ENCODE measurements at places on chromosomes 2 and 18.

DNA sequence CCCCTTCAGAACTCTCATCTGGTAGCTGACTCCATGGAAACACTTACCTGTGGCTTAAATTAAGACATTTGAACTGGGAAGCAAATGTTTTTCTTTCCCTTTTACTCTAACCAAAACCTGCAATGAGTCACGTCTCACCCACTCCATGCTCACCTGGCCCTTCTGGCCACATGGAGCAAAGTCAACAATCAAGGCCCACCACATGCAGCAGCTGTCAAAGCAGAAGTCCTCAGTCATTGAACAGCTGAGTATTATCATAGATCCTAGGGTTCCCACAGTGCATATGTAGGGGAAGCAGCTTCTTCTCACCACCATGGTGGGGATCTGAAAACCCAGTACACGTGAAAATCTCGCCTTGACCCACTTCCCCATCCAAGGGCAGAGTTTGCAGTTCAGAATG, 12.3 kb upstream of the MEP1B start:
- DNase-seq: no peak

- no peak for DNase-seq
These were observed 105.9 kb downstream of the RBMS1 start for GRCh38 chr2:160387558-160388262.

DNA sequence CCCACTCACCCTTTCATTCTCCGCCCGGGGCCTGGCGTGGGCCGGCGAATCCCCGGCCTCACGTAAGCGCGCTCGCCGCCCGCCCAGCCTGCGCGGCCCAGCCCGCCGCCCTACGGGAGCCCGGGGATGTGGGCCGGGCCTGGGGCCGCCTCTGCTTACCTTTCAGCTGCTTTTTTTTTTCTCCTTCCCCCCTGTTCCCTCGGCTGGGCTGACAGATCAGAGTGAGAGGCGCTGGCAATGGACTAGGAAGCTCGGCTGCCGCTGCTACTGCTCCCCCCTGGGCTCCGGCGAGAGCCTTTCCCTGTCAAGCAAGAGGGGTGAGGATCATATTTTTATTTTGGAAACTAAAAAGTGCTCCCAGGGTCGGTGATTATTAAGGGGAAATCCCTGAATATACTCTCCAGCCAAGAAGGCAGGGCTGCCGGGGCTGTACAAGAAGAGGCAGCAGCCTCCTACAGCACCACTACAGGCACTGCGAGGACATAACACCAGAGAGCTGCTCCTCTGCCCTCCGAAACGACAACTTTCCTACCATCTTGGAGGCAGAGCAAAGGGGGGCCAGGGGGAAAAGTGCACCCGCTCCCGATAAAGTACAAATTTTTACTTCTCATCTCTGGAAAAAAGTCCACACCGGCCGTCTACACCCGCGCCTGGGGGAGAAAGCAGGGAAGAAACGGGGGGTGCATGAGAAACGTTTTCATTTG, at the start of gene INO80D:
INO80D (minus strand) TSS at position 433 of the 704 bp plus-strand sequence. CDS start 23,158 bp downstream, outside the sequence.
- DNase-seq: peak; percentile 73

- no peak for DNase-seq
These were observed 281.5 kb upstream of the EPAS1 start for GRCh38 chr2:46015671-46016070.

DNA sequence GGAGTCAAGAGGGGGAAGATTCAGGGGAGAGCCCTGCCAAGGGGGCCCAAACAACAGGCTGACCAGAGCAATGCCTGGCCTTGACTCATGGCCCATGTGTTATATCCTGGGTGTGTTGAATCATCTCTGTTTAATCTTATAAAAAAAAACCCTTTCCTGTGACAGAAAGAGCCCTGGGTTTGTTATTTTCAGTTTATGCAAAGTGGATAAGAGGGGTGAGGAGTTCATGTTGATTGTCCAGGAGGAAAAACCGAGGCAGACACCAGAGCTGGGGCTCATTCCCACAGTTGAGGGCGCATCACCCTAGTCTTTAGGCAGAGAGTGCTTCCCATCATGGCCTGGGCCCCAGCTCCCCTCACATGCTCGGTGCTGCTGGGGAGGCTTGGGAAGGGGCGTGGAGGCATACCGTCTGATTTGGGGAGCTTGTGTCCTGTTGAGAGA, 30.9 kb upstream of the IL37 start:
- no peak for DNase-seq

GRCh38 chr2:176449852-176450251, 180.6 kb downstream of the MTX2 start:
- DNase-seq: no peak

DNA sequence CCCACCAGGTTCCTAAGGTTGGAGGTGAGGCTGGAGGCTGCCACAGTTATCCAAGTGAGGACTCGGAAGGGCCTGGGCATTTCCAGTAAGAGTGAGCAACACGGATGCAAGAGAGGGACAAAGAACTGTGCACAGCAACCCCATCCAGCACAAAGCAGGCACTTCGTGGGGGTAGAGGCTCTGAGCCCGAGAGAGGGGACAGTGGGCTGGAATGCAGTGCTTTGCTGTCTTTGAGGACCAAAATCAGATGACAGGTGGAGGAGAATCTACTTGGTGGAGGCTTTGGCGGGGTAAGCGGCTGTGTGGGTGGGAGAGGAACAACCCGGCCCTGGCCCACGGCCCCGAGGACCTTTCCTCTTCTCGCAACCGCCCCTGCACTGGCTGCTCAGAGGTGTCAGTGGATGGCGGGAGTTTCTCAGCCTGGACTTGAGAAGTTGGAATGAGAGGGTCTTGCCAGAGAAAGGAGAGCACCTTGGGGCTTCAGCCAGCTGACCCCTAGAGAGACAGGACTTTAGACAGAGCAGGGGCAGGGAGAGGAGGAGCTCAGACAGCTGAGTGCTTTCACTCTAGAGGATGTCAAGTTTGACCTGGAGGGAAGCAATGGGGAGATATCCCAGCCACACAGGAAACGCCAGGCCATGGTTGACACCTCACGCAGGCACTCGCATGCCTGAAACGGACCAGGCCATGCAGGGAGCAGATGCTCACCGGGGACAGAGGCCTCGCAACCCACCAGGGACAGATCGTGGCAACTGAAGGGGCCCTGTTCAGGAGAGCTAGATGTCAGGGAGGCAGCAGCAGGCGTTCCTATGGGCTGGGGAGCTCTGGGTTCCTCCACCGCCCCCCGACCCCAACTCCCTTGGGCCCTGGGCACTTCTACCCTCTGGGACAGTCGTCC, 11.6 kb downstream of the RAMP1 start:
- no peak for DNase-seq

GRCh38 chr2:13822365-13822764, 810.2 kb upstream of the LRATD1 start:
- no peak for DNase-seq

- no peak for DNase-seq
These were observed 18.1 kb downstream of the EPAS1 start for GRCh38 chr2:46315103-46315890.

DNA sequence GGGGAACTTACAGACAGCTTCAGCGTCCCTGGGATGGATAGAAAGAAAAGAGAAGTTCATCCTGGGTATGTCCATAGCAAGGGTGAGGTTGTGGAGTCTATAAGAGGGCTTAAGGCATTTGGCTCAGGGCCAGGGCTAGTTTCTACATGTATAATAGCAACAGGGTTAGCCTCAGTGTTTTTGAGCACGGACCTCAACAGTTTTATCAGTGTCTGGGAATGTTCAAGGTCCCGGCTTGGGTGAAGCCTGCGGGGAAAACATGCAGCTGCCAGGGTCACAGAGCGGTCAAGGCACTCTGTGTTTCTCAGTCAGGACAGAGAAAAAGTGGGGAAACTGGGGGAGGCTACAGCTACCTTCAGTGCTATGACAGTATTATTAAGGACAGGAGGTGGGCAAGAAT, 427.7 kb upstream of the HS6ST1 start:
- DNase-seq: no peak

DNA sequence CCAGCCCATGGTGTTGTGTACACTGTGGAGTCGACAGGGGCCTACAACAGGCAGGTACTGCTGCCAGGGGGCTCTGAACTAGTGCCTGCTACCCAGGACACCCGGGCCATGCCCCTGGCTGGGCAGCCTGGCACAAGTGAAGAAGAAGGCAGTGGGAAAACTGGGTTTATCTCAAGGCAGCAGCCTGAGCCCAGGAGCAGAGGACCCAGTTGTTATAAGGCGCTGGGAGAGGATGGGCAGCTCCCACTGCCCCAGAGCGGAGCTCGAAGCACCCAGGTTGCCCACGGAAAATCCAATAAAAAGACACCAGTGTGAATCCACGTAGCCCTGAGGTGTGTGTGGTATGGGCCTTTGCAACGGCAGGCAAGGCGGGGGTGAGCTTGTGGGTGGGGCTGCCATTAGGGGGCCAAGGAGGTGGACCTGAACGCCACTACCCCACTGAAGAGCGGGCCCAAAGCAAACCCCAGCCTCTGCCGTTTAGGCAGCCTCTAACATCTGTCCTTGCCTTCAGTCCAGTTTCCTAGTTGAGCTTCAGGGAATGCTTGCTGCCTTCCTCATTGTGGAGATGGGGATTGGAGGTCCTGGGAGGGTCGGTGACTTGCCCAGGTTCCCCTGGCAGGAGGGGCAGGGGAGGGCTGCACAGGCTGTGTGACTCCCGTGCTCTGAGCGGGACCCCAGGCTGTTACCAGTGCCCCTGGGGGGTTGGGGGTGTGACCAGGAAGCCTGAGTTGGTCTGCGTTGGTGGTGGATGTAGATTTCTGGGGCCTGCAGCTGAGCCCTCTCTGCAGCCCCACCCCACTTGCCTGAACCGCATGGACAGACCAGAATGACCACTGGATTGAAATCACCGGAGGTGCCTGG, 16.0 kb downstream of the ARID5A start:
- DNase-seq: no peak

All from GM19239 (cell line).